ENCODE measurements at places on chromosomes 3 and 15.

DNA sequence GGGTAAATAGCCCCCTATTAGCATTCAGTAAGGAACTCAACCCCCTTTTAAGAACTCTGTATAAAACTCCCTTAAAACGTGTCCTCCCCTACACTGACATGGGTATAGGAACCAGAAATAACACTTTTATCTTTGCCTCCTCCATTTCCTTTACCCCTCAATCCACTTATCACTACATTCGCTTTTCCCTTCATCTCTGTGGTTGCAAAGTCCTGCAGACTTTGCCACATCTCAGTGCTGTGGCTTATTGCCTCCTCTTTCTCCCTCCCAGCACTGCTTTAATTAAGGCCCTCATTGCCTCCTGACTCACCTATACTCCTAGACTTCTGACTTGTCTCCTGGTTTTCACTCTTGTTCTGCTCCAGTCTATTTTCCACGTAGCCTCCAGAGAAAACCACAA is 94.3 kb upstream of the GADL1 start:
- DNase-seq, result no peak

GRCh38 chr3:10738688-10739372 is 77.2 kb upstream of the SLC6A11 start:
- peak; percentile 57 for DNase-seq

DNA sequence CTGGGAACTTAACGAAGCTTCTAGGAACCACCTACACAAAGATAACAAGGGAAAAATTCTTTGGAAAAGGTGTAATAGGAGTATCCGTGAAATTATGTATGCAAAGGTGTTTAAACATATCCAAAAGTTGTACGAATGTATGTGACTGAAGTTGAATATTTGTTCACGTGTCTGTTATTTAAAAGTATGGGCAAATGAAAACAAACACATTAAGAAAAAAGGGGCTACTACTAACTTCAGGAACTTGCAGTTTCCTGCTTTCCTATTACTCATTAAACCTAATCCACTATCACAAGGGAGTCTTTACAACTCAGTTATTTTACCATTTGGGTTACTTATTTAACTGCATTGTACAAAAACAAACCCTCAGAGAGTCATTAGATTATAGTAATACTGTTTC is 33.9 kb upstream of the GRAMD1C start:
- DNase-seq, result no peak

- no peak for DNase-seq
These were observed 36.7 kb downstream of the MAP2K5 start for GRCh38 chr15:67579164-67579563.

- no peak for DNase-seq
These were observed 226.9 kb downstream of the CACNA2D3 start for GRCh38 chr3:54349231-54349652.

DNA sequence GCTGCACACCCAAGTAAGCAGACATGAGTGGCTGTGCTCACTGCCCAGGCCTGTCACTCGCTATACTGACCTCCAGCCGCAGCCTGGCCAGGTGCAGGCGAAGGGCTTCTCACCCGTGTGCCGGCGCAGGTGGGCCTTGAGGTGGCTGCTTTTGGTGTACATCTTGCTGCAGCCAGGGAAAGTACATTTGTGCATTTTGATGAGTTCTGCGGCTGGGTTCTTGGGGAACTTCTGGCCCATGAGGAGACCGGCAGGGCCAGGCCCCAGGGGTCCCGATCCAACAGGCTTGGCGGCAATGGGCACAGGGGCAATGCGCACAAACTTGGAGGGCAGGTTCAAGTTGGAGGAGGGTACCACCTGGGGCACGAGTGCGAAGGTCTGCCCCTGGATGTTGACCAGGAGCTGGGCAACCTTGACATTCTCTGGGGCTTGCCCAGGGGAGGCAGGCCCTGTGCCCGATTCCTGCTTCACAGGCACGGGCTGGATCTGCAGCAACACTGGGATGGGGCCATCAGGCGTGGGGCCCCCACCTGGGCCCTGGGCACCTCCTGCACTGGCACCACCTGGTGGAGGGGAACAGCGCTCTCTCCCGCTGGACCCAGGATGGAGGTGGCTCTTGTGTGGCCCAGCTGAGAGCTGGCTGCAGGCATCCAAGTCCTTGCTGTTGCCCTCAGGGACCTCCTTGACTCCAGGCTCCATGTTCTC is 5.3 kb downstream of the KLF15 start:
- no peak for DNase-seq

DNA sequence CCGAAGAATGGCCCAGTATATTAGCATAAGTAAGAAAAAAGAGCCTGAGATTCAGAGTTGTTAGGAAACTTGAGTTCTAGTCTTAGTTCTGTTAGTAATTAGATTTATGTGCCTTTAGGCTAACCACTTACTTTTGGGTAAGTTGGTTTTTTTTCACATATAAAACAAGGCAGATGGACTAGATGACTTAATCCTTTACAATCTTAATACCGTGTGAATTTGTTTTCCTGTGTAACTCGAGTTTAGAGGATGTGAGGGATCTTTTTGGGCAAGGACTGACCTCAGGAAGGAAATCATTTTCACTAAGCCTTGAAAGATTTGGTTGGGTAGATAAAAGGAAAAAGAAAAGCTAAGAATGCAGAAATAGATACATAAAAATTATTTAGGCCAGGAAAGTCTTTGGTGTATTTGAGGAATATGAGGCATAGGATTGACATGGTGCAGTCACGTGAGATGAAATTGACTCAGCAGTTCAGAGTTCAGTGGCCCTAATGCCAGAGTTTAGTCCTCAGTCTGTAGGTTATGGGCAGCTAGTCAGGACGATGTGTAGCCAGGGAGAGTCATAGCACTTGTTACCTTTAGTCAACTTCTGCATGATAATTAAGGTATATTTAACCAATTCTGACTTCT is 34.6 kb downstream of the PAK2 start:
- DNase-seq, result no peak

- DNase-seq, result no peak
These were observed 66.0 kb downstream of the MAGI1 start for GRCh38 chr3:65972765-65973164.

- DNase-seq, result no peak
These were observed 9.1 kb downstream of the BCL2L10 start for GRCh38 chr15:52103217-52104207.

GRCh38 chr3:69855436-69856162 is 116.3 kb downstream of the MITF start:
- DNase-seq, result no peak

DNA sequence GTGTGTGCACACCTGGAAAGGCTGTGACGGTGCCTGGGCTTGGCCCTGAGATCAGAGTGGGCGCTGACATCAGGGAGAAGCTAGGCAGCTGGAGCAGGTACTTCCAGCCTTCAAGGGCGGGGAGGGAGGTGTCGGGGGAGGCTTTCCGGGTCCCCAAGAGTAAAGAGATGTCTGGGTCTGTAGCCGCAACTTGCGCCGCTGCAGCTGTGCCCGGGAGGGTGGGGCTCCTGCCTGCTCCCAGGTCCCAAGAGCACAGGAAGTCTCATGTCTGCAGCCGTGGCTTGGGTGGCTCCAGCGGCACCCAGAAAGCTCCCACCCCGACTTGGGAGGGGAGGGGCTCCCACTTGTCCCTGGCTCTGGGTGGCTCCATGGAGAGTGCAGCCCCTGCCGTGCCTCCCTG is 103.2 kb upstream of the BNIP2 start:
- DNase-seq, result no peak

DNA sequence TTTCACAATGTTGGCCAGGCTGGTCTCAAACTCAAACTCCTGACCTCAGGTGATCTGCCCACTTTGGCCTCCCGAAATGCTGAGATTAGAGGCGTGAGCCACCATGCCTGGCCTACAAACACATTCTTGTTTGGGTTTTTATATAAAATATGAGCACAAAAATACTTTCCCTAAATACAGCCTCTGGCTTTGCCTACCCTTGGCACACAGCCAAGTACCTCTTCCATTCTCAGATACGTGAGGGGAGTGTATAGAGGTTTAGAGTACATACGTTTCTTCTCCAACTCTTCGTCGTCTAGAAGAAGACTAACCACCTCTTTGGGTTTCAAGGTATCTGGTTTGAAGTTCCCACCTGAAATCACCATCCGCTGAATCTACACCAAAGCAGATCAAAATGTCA is 33.5 kb downstream of the CHAC1 start:
- DNase-seq, result no peak

DNA sequence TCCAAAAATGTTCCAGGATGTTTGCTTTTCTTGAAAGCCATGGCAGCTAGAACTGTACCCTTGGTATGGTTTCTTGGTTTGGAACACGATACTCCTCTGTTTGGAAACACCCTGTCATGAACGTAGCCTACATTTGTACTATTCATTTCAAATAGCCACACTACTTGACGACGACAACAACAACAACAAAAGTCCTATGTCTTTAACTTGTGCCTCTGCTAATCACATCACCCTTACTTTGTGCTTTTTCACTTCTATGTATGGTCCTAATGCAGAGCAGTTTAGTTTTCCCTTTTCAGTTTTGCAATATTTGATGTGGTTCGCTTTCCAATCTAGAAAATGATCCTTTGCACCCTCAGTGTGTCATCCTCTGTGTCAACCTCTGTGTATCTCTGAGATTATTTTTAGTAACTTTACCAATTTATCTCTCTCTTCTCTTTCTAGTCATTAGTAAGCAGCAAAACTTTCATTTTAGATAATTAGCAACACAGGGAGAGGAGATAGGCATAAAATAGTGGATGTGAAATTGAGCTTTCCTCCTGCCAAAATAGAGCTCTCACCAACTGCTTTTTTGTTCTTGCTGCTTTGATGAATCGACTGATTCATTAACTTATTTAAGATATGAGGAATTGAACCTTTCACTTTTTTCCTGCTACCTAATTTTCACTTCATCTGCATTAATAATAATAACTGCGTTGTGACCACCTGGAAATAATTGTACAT is 44.1 kb upstream of the TP63 start:
- DNase-seq, result no peak

DNA sequence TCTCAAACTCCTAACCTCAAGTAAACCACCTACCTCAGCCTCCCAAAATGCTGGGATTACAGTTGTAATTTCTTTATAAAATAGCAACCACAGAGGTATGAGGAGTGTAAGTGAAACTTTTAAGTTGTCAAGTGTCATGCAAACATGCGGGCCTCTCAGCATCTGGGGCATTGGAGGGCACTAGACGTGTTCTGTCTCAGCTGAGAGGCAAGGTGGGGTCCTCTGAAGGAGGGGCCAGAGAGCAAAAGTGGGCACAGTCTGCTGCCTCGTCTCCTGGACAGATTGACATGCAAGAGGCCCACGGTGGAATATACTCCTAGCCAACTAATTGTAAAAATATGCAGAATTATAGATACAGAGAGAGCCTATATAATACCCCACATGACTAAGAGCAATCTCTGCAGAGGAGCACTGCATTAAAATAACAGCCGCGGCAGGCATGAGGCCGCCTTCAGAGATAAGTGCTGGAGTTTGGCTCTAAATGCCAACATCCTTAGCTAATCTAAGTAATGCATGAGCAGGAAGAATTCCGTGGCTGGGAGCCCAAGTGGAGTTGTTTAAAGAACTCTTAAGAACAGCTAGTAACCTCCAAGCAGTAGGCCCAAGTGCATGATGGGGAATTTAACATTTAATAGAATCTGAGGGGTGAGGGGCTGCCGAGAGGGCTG is 87.8 kb upstream of the RNU6-1 start:
- no peak for DNase-seq

- no peak for DNase-seq
These were observed 14.0 kb downstream of the SMAD6 start for GRCh38 chr15:66715720-66716655.

DNA sequence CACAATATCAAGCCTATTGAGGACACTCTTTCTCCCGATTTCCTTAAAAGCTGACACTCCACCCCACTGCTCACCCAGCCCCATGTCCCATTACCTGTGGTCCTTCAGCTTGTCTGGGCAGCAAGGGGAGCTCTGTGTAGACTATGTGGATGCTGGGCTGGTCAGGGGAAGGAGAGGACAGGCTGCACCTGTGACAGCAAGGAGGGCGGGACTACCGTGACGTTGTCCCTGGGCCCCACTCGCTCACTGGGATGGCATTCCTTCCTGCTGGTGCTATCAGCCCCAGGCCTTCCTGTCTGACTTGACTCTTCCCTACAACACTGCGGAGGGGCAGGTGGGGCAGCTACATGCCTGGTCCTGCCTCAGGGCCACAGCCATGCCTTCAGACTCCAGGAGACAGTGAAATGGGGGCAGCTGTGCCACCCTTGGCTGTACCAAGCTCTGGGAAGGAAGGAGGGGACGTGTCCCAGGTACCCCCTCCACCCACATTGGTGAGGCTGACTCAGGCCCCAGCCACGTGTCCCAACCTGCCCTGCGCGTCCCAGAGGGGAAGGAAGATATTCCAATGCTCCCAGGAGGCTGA is at the start of gene TMEM40:
TMEM40 (minus strand) TSS at position 163 of the 583 bp plus-strand sequence. CDS start 9,427 bp downstream, outside the sequence.
- no peak for DNase-seq

DNA sequence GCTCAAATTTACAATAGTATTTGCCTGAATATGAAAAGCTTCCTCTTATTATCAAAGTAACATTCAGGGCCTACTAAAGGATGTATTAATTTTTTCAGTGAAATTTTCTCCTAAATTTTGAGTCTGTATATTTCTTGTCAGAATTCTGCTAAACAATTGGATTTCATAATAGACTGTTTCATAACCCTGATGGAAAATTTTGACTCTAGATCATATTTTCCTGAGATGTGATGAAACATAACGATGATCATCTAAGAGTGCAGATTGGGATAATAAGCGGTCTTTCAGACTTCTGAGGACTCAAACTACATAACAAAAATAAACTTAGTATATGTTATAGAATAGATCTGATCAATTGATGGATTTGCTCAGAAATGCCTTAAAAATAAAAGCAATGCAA is 574.5 kb upstream of the TBL1XR1 start:
- DNase-seq, result no peak

DNA sequence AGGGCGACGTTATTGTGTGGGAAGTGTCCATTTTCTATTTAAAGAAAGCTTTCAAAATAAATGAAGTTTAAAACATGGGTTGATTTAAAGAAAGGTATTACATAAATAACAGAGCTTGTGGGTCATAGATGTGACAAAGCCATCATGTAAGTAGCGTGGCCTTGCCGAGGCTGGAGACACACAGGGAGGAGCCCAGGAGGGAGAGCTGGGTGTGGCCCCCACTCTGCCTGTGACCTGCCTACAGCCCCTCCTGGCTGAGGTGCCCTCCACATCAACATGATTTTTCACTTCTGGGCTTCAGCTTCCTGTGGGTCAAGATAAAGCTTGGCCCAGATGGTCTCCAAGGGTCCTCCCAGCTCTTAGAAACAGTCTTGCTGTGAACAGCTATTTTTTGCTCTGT is 12.5 kb upstream of the MGLL start:
- no peak for DNase-seq

GRCh38 chr15:85730001-85730820 is 64.5 kb downstream of the KLHL25 start:
- no peak for DNase-seq

DNA sequence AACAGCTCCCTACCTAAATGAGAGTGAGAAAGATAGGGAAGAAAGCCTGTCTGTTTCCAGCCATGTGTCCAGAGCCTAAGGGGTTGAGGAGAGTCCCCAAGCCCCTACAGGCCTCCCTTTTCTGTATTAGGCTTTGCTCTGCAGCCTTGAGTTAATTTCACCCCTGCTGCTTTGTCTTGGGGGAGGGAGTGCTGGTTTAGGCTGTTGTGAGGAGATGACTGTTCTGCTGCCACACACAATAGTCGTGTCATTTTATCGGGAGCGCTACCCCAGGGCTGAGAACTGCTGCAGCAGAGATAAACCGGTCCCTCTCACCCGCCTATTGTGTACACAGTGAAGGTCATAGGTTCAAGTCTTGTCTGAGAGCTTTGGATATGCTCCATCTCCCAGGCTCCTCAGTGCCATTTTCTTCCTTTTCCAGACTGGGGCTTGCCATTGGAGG is 1.4 kb downstream of the ZNF609 start:
- DNase-seq, result no peak
